ENCODE measurements at places on chromosomes 7 and 10.

DNA sequence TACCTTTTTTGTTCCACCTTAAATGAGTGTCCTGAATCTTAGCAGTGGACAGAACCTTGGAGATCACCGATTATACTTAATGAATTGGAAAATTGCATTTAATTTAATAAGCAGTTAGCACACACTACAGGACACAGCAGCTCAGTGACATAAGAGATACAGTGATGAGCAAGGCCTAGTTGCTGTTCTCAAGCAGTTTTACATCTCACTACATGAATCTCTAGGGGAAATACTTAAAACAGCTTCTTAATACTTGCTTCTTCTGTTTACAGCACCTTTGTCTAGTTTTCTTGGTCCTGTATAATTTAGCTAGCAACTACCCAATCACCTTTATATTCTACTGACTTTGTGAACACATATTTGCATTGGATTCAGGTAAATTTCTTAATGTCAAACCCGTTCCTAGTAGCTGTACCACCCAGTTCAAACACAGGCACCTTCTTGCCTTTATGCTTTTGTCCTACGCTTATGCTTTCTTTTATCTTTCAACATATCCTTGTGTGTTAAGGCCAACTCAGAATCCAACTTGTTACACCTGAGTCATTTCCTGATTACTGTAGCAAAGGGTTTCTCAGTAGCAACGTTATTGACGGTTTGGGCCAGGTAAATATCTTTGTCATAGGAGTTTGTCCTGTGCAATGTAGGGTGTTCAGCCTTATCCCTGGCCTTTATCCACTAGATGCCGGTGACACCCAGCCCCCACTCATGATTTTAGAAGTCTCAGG lies 1.8 kb downstream of the STAM start:
- DNase-seq, result peak; percentile 82

- DNase-seq, result no peak
These were observed 754.2 kb downstream of the SORCS1 start for GRCh38 chr10:106410331-106410730.

- DNase-seq, result no peak
These were observed 148.6 kb upstream of the PDE1C start for GRCh38 chr7:32218741-32219288.

- DNase-seq, result no peak
These were observed 258.3 kb downstream of the GATA3 start for GRCh38 chr10:8312781-8313180.

DNA sequence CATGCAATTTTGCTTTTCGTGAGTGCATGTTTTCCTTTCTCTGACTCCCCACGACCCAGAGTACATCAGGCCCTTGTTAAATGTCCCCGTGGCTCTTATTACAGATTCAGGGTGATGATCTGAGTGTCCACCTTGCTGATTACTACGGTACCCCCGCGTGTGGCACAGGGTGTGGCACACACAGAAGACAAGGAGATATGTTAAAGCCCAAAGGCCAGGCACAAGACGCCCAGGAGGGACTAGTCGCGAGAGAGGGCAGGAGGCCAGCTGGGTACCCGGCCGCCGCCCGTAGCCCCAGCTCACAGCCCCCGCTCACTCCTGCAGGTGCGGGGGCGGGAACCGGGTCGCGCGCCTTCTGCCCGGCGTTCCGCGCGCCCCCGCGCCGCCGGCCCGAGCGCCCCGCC lies 281 bp upstream of the EXOC6 start:
- no peak for DNase-seq

DNA sequence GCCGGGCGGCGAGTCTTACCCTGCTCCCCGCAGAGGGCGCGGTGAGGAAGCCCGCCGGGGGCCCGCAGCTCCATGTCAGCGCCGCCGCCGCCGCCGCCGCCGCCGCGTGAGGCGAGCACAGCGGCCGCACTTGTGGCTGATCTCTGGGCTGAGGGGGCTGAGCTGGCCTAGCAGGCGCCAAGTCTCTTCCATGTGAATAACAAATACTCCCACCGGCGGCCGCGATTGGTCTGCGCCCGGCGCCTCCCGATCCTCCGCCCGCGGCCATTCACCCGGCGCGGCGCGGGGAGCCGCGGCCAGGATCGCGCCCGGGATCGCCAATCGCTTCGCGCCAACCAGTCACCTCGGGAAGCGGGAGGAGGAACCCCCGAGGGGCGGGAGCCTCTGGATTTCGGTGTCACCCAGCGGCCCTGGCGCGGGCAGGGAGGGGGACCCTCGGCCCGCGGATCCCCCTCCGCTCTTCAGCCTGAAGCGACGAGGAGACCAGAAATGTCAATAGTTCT lies at the start of gene GRM8:
GRM8 (minus strand) TSS at position 164 of the 503 bp plus-strand sequence.
- DNase-seq, result no peak

DNA sequence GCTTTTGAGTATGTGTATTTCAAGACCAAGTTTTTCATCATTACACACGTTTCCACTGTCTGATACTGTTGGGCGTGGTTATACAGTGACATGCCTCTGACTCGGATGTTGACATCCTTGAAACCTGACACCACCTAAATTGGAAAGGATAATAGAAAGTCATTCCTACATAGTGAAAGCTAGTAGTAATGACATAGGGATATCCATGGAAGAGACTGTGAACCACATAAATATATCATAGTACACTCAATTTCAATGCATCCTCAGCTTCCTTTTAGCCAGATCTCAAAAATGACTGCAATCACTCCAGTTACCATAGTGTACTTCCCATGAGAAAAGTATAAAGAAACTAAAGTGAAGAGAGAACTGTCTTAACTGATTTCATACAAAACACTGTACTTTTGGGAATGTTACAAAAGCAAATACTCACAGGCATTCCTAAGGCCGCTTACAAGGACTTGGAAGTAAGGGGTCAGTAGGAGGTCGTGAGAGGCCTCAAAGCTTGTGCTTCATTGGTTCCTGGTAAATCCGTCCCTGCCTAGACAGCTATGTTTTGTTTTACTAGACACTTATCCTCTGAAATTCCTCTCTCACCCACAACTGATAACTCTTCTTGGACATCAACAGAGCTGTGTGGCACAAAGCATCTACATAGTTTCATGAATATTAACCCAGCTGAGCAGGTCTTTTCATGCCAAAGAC lies 71.8 kb upstream of the VWDE start:
- DNase-seq, result no peak

GRCh38 chr10:130232166-130233034 lies 96.2 kb downstream of the GLRX3 start:
- no peak for DNase-seq

- DNase-seq, result no peak
These were observed 643 bp downstream of the ADGRA1 start for GRCh38 chr10:133088179-133088955.

- DNase-seq, result no peak
These were observed 95.5 kb upstream of the KCNIP2 start for GRCh38 chr10:101939008-101939648.

All from activated CD4-positive, alpha-beta T cell treated with anti-CD3 and anti-CD28 coated beads, Interleukin-2, amount 50 U/mL, for 16 hours (primary cell).